Right atrium auricular region (tissue), 2 donors: ENCODE measurements at places on chromosomes 2 and 18. TPM values are rescaled to one million over a fixed set of nuclear protein-coding genes. Genes with fewer than 3 reads are reported as not detected.
A peak's percentile ranks its signal among the peaks of the same experiment; 100 is the strongest.

IL36RN gene
- not detected for total RNA-seq

SATB2 gene
- 1.2 TPM for total RNA-seq

UCN gene
- 2.6 TPM for total RNA-seq

CIB4 gene
- not detected for total RNA-seq

L3MBTL4 gene
- total RNA-seq: 10.5 TPM

ATP6V1C2 gene
- 0.44 TPM for total RNA-seq

ANKRD30B gene
- total RNA-seq: not detected

DNA sequence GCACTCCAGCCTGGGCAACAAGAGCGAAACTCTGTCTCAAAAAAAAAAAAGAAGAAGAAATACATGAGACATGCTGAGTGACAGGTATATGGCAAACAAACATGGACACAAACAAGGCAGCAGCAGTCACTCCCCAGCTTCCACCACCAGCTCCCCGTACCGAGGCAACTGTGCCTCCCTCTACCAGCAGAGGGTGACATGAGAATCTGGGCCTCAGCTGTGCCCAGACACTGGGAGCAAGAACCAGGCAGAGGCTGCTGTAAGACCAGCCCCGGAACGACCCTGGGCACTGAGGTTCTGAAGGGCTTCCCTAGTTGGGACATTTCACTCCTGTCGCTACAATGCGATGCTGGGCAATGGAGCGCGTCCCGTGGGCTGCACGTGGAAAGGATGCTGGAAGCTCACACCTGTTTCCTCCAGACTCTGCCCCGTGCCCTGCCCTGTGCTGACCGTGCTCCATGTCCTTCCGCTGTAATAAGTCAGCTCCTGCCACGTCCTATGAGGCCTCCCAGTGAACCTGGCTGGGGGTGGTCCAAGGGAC is 37.1 kb downstream of the BOK start:
- no peak for DNase-seq
- no peaks in the 10 kb centered on the region for H3K4me1 ChIP-seq
- no peaks in the 10 kb centered on the region for H3K27me3 ChIP-seq
- H3K4me3 ChIP-seq: no peak overlapping the region
- peaks cover 51% of the 10 kb centered on the region for H3K36me3 ChIP-seq
- no peak overlapping the region for H3K27ac ChIP-seq

DNA sequence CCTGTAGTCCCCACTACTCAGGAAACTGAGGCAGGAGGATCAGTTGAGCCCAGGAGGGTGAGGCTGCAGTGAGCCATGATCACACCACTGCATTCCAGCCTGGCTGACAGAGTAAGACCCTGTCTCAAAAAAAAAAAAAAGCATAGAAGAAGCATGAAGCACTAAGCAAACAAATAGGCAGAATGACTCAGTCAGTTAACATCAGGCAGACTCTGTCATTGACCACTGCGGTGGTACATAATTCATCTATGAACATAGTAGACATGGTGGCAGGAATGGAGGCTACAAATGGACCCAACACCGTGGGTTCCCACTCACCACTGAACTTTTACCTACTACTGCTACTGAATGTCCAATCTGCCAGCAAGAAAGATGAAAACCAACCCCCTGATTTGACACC is 7.6 kb upstream of the ASXL2 start:
- no peak overlapping the region for H3K4me3 ChIP-seq
- no peak overlapping the region for H3K27ac ChIP-seq
- H3K36me3 ChIP-seq: no peaks in the 10 kb centered on the region
- peak; percentile 32 for DNase-seq

DNA sequence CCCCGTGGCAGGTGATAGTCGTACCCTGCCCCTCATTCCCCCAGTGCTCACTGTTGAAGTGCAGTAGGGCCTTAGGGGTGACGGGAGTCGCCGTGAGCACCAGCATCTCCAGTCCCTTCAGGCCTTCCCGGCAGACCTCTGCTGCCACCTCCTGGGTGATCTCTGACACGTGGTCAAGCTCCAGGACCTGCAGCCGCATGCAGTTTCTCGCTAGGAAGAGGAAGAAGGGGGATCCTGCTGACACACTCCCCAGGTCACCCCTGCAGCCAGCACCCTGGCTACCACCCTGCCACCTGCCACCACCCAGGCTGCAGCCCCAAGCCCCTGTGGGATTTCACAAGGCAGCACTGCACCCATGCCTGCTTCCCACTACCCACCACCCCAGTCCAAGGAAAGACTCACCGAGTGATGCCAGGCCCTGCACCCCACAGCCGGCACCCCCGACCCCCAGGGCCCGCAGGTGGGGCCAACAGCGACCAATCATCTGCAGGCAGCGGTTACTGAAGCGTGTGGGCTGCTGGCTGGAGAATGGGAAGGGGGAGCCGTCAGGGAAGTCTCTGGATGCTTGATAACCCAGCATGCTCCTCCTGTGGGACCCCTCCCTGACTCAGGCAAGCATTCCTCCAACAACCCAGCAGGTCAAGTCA is 23.8 kb downstream of the FBXO41 start:
- no peak overlapping the region for H3K4me3 ChIP-seq
- no peaks in the 10 kb centered on the region for H3K27me3 ChIP-seq
- H3K4me1 ChIP-seq: no peaks in the 10 kb centered on the region
- no peak overlapping the region for H3K27ac ChIP-seq
- no peak for DNase-seq

- H3K4me1 ChIP-seq: no peaks in the 10 kb centered on the region
- H3K4me3 ChIP-seq: no peak overlapping the region
- H3K27ac ChIP-seq: no peak overlapping the region
- no peaks in the 10 kb centered on the region for H3K27me3 ChIP-seq
- H3K36me3 ChIP-seq: no peaks in the 10 kb centered on the region
Observed at GRCh38 chr2:106995556-106995955, 109.6 kb upstream of the ST6GAL2 start.

DNA sequence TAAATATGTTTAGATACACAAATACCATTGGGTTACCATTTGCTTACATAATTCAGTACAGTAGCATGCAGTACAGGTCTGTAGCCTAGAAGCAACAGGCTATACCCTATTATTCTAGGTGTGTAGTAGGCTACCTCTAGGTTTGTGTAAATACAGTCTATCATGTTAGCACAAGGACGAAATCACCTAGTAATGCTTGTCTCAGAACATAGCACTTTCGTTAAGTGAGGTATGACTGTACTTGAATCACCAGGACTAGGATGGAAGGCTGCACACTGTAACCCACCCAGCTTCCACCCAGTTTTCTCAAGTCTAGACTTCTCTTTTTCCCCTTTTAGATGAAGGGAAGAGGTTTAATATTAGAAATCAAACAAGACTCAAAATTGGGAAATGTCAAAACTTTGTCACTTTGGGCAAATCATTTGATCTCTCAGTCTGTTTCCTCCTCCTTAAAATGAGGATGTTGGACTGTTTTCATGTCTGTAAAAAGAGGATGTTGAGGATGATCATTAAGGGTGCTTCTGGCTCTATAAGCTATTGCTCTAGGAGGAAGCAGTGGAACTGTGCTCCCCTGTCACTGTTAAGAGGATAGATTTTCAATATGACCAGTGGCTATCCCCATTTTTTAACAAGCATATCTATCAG is 3.7 kb upstream of the SOCS6 start:
- no peak overlapping the region for H3K4me3 ChIP-seq
- H3K4me1 ChIP-seq: no peaks in the 10 kb centered on the region
- H3K27ac ChIP-seq: no peak overlapping the region
- no peak for DNase-seq

GRCh38 chr2:120448436-120448835 is 102.5 kb downstream of the INHBB start:
- no peaks in the 10 kb centered on the region for H3K4me1 ChIP-seq
- H3K4me3 ChIP-seq: no peak overlapping the region
- H3K36me3 ChIP-seq: no peaks in the 10 kb centered on the region
- no peak for DNase-seq
- no peaks in the 10 kb centered on the region for H3K27me3 ChIP-seq

DNA sequence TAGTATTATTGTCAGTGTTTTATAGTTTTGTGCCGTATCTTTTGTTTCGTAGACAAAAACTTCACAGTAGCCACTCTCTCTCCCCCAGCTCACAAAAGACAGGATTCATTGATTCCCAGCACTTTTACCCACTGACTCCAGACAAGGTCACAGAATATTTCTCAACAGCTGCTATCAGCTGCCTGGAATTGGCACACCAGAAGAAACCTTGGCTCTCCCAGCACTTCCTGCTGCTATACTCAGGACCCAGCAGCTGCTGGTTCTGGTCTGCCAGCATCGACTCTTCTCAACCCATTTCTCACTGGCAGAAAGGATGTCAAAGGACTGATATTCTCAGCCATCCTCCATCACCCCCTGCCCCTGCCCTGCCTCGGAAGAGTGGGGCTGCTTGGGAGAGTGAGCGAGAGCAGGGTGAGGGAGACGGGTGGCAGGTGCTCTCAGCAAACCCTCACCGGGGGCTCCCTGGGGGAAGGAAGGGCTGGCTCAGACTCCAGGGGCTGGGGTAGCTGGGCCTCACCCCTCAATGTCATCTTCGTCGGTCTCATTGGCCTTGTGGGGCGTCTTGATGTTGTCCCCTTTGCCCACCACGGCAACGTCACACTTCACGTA is 6.1 kb upstream of the OTOF start:
- H3K4me1 ChIP-seq: peaks cover 11% of the 10 kb centered on the region
- no peak overlapping the region for H3K27ac ChIP-seq
- DNase-seq: no peak
- H3K27me3 ChIP-seq: no peaks in the 10 kb centered on the region
- H3K4me3 ChIP-seq: no peak overlapping the region

GRCh38 chr2:229174794-229175496 is 96.1 kb downstream of the PID1 start:
- H3K4me3 ChIP-seq: no peak overlapping the region
- DNase-seq: no peak
- peaks cover 11% of the 10 kb centered on the region for H3K4me1 ChIP-seq
- no peaks in the 10 kb centered on the region for H3K36me3 ChIP-seq

- H3K27ac ChIP-seq: no peak overlapping the region
- H3K4me1 ChIP-seq: no peaks in the 10 kb centered on the region
- no peaks in the 10 kb centered on the region for H3K36me3 ChIP-seq
- H3K4me3 ChIP-seq: no peak overlapping the region
Observed at GRCh38 chr2:142914507-142915313, 37.2 kb downstream of the KYNU start.

DNA sequence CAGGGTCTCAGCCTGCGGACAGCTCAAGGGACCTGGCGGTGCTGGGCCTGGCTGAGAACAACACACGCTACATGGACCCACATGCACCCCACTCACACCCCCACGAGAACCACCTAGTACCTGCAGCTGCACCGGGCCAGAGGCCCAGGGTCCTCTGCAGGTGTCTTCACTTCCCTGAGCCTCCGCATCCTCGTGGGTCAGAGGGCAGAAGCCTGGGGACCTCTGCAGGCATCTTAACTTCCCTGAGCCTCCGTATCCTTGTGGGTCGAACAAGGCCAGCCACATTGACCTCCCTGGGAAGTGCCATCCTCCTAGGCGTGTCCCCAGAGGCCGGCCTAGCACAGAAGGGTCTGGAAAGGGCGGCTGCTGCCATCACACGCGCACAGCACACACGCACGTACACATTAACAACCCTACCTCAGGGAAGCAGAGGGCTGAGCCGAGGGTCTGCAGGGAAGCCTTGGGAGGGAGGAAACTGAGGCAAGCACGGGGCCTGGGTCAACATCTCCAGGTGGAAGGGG is 62.5 kb upstream of the HPCAL1 start:
- no peak for DNase-seq
- H3K36me3 ChIP-seq: no peaks in the 10 kb centered on the region
- no peaks in the 10 kb centered on the region for H3K4me1 ChIP-seq

- H3K36me3 ChIP-seq: peaks cover 28% of the 10 kb centered on the region
- no peaks in the 10 kb centered on the region for H3K4me1 ChIP-seq
- no peaks in the 10 kb centered on the region for H3K27me3 ChIP-seq
- no peak overlapping the region for H3K27ac ChIP-seq
- DNase-seq: no peak
Observed at GRCh38 chr18:2935438-2936192, 77.3 kb downstream of the LPIN2 start.

- no peak overlapping the region for H3K27ac ChIP-seq
- no peaks in the 10 kb centered on the region for H3K27me3 ChIP-seq
- peaks cover 11% of the 10 kb centered on the region for H3K36me3 ChIP-seq
Observed at GRCh38 chr2:105877945-105878344, 133.2 kb downstream of the NCK2 start.

GRCh38 chr2:142920571-142920970 is 43.1 kb downstream of the KYNU start:
- H3K4me3 ChIP-seq: no peak overlapping the region
- DNase-seq: no peak
- H3K4me1 ChIP-seq: no peaks in the 10 kb centered on the region
- H3K27me3 ChIP-seq: no peaks in the 10 kb centered on the region

GRCh38 chr2:239970004-239970623 is 55.0 kb downstream of the NDUFA10 start:
- H3K27me3 ChIP-seq: no peaks in the 10 kb centered on the region
- H3K4me1 ChIP-seq: peaks cover 26% of the 10 kb centered on the region
- no peak overlapping the region for H3K4me3 ChIP-seq
- H3K27ac ChIP-seq: no peak overlapping the region
- DNase-seq: no peak

DNA sequence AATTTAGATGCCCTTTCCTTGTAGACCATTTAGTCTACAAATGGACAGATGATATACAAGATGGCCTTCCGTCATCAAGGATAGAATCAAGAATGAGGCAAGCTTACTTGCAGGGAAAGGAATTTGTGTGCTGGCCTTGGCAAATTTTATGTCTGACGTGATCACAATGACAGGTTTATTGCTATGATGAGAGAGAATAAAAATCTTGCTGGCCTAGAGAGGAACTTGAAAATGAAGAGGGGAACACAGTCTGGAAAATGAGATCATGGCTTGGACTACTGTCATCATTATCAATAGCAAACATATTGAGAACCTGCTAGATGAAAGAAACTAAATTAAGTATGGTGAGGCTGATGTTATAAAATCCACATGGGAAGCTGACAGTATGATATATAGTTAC is 66.0 kb downstream of the CSRNP3 start:
- no peak overlapping the region for H3K27ac ChIP-seq
- no peak overlapping the region for H3K4me3 ChIP-seq
- H3K27me3 ChIP-seq: no peaks in the 10 kb centered on the region
- DNase-seq: no peak
- H3K36me3 ChIP-seq: no peaks in the 10 kb centered on the region

DNA sequence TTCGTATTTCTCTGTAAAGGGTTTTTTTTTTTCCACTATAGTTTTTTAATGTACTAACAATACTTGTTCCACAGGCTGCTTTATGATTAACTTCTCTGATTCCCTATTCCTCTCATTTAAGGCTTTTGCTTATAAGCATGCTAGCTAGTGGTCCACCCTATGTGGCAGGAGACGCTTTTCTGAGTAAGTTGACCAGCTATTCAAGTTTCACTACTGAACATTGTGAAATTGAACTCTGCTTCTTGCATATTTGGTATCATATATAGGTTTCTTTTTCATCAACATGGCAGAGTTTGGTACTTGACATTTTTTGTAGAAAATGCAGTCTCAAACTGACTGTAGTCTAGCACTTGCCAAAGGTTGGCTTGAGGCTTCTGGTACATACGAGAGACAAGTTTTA is 74.2 kb downstream of the OTX1 start:
- no peaks in the 10 kb centered on the region for H3K4me1 ChIP-seq
- H3K27ac ChIP-seq: no peak overlapping the region
- no peaks in the 10 kb centered on the region for H3K36me3 ChIP-seq
- no peaks in the 10 kb centered on the region for H3K27me3 ChIP-seq
- no peak overlapping the region for H3K4me3 ChIP-seq
